ENCODE measurements at places on chromosomes 5 and 9.

DNA sequence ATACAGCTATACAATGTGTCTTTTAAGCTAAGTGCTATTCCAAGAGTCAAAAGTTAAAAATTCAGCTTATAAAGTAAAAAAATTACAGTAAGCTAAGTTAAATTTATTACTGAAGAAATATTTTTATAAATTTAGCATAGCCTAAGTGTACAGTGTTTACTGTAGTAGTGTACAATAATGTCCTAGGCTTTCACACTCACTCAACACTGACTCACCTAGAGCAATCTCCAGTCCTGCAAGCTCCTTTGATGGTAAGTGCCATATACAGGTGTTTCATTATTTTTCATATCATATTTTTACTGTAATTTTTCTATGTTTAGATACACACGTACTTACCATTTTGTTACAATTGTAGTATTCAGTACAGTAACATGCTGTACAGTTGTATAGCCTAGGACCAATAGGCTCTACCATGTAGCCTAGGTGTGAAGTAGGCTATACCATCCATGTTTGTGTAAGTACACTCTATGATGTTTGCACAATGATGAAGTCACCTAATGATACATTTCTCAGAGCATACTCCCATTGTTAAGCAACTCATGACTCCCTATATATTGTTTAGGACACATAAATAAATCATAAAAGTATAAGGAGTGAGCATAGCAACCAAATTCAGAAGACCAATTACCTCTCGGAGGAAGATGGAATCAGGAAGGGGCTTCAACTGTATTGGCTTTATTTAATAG is 165.1 kb upstream of the SLC30A5 start:
- no peak for DNase-seq

GRCh38 chr9:22342491-22343217 is 104.0 kb upstream of the DMRTA1 start:
- DNase-seq = no peak

DNA sequence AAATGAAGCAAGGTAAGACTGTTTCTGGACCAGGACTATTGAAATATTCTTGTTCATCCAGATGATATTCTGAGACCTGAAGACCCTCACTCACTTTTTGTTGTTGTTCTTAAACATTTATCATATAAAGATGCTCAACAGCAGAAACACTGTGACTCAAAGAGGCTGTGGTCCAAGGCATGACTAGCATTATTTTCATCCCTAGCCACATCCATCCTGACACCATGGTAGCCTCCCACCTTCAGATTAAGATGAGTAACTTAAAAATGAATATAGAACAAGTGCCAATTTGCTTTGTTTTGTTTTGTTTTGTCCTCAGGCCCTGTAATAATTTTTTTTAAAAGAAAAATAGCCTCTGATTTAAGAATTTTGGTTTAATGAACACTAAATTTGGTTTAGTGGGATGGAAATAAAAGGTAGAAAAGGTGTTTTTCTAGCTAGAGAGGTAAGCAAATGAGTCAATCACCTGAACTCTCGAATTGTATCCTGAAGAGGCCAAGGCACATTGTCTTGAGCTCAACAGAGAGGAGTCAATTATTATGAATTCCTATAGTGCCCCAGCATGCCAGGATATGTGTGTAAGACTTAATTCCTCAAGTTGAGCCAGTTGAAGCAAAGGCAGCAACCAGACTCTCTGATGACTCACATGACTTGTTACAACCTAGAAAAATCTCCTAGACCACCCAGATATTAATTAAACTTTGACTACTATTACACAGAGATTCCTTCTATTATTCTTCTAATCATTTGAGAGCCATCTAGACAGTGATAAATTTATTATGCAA is 380.1 kb upstream of the TUSC1 start:
- DNase-seq = no peak

GRCh38 chr5:73305386-73305785 is 132.4 kb downstream of the TMEM174 start:
- DNase-seq = no peak

DNA sequence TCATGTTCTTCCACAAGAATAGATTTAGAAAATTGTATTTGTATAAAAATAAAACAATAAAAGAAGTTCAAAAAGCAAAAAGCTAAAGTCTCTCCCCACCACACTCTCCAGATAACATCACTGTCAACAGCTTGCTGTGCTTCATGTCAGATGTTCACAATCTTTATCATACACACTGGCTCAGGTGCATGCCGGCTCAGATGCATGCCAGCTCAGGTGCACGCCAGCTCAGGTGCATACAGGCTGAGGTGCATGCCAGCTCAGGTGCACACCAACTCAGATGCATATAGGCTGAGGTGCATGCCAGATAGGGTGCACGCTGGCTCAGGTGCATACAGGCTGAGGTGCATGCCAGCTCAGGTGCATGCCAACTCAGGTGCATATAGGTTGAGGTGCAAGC is 26.5 kb downstream of the SEMA4D start:
- DNase-seq = no peak
